Stomach (tissue), 19 donors: ENCODE measurements at places on chromosomes 3 and 15. TPM values are rescaled to one million over a fixed set of nuclear protein-coding genes. Genes with fewer than 3 reads are reported as not detected.

DNA sequence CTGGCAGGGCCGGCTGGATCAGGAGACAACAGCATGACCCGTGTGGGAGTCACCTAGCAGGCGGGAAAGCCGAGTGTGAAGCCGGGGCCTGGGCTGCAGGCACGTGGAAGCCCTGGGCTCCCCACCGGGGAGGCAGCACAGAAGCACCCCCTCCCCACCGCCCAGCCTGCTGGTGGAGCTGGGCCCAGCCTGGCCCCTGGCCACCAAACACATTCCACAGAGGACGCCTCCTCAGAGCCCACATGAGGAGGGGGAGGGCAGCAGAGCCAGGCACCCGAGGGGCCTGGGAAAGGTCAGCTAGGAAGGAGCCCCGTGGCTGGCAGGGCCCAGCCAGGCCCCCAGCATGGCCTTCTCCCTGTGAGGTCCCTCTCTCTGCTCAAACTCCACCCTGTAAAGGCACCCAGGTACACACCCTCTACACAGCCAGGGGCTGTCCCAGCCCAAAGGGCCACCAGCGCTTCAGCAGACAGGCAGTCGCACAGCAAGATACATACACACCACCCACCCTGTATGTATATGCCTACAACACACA, 4.5 kb downstream of the PLXNB1 start:
- DNase-seq, result peak; percentile 43

VIPR1 gene
- total RNA-seq, result 9.5 TPM

RAB6B gene
- total RNA-seq, result 6.1 TPM

GRCh38 chr3:187957582-187957981, 196.4 kb upstream of the LPP start:
- DNase-seq, result no peak

GRCh38 chr3:154228561-154229216, 95.6 kb downstream of the DHX36 start:
- no peak for DNase-seq

DNA sequence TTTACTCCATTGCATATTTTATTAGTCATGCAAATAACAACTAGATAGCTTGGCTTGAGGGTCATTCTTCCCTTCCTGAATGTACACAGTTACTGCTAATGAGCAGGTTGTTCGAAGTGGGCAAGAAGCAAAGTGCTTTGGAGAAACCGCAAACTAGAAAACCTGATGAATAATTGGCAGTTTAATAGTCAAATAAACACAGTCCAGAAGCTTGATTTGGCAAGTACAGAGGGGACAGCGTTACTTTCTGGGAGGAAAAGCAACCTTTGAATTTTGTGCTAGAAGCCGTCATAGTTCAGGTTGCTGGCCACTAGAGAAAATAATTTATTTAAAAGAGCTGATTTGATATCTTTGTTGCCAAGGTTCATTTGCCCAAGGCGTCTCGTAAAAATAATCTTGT, 94.9 kb downstream of the MFSD1 start:
- DNase-seq, result no peak

C3orf20 gene
- not detected for total RNA-seq

GRCh38 chr15:94387849-94388441, 156.6 kb downstream of the MCTP2 start:
- no peak for DNase-seq
